Cortex of kidney (tissue), 1 donor: ENCODE measurements at places on chromosomes 5 and 9.

DNA sequence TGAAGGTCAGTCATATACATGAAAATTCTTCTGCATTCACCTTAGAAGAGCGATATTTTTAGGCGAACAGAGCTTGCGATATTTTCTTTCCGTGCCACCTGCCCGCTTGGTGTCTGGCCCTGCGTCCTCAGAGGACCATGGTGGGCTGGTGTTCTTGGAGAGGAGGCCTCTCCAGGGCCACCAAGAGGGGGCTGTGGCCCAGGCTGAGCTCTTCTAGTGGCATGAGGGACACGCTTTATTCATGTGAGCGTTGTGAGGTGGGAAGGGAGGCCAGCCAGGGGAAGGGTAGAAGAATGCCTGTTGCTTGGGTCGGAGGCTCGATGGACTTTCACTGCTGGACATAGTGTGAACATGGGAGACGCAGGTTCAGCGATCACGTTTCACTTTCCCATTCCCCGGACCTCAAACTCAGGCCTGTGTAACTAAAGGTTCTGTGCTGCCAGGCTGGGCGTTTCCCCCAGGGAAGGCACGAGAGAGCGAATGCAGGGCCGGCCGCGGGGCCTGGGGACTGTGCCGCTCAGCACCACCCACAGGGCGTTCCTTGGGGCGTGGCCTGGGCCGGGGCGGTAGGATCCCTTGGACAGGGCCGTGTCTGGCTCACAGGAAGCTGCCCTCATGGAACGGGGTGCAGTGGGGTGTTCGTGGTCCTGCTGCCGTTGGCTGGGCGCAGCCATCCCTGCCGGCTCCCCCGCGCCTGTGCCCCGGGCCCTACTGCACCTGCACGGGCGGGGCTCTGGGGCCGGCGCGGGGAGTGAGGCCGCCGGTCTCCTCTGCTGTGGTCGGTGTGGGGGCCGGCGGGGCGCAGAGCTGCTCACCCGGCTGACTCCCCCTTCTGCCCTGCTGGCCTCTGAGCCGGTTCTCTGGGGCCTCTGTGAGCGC is 40.7 kb upstream of the CLPTM1L start:
- DNase-seq, result no peak

GRCh38 chr9:69469136-69469535 is 144.1 kb downstream of the ENTREP1 start:
- no peak for DNase-seq

DNA sequence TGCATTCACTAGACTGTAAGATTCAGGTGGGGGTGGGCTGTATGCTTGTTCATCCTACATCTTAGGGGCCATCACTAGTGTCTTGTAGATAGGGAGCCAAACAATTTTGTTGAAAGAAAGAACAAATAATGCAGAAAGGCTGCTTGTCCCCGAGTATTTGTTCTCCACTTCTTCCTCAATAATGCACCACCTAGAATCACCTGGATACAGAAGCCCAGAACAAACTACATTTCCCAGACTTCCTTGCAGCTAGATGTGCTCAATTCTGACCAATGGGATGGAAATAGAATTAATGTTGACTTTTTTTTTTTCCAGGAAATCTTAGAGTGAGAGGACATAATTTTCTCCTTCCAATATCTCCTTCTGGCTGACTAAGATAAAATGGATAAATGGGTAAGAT is 38.9 kb upstream of the TNFSF8 start:
- DNase-seq, result no peak

- DNase-seq, result no peak
Observed at GRCh38 chr5:160694896-160695295, 157.1 kb downstream of the ATP10B start.

DNA sequence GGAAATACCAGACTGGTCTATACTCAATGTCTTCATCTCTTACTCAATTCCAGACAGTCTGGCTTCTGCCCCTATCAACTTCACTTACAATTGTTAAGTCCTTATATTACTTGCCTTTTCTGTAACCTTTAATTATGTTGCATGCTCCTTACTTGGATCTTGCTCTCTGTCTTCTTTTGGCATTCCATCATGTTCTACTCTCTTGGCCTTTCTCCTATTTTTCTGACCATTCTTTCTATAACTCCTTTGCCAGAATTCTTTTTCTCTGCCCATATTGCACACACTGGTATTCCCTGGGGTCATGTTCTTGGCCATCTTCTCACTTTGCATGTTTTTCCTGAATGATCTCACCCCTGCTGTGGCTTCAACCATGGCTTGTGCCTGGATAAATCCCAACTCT is 209.8 kb upstream of the ZNF462 start:
- DNase-seq, result no peak

DNA sequence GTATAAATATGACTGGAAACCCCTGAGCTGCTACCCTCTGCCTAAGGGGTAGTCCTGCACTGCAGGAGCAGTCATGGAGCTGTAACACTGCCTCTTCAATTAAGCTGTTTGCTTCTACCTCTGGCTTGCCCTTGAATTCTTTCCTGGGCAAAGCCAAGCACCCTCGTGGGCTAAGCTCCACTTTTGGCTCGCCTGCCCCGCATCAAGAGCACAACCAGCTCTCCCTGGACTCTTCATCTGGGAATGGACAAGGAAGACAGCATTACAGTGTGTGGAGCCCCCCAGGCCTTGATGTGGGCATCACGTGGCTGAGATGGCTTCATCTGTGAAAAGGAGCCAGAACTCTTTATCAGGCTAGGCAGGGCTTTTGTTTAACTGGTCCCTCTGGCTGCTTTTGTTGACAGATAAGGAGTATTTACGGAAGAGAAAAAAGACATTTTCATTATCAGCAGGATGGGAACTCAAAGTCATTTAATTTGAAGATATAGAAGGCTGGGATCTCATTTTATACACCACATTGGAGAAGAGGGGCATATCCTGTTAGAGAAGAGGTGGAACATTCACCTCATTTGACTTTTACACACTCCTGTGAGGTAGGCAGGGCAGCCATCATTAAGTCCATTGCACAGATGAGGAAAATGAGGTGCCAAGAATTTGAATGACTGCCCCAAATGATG is 137.8 kb downstream of the SEMA6A start:
- no peak for DNase-seq

DNA sequence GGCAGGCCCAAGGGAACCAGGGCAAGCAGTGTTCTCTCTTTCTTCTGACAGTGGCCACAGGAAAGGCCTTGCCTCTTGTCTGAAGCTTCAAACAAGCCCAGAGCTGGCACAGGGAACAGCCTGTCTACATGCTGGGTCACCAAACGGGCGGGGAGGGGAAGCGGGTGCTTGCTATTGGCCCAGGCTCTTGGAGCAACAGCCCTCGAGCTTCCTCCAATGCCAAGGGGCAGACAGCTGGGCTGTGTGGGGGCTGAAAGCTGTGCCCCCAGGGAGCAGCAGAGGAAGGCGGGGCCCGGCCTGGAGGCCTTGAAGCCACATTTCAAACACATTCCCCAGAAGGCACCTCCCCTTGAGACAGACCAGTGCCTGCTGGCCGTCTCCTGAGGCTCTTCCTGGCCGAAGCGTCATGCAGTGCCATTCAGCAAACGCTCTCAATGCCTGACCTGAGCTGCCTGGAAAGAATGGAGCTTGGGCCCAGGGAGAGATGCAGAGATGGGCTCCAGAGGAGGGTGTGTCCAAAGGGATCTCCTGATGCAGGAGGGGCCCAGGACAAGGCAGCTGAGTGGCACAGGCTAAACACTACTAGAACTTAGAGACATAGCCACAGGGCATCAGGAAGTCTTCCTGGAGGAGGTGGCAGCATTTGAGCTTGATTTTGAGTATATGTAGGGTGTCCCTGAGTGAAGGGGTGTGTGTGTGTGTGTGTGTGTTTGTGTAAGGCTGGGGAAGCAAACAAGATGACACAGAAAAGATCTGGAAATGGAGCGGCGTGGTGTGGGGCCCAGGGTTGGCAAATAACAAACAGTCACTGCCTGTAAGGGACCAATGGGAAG is 2.5 kb downstream of the FIBCD1 start:
- DNase-seq, result no peak

- no peak for DNase-seq
Observed at GRCh38 chr5:1545126-1545804, 21.5 kb upstream of the LPCAT1 start.

DNA sequence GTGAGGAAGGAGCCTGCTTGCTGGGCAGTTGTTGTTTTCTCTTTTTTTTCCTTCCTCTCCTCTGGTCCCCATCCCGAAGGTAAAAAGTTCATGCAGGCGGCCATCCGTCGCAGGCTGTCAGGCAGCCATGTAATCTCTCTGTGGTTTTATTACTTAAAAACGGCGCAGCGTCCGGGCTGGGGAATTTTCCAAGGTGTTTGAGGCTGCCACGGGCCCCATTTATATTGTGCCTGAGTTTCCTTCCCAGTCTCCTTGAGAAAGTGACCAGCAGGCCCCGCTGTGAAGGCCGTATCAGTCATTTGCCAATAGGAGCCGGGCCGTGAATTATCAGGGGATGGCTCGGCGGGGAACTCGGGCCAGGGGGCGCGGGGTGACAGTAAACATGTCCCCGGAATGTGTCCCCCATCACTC is 289.7 kb downstream of the PBX3 start:
- DNase-seq, result no peak

- no peak for DNase-seq
Observed at GRCh38 chr9:126676102-126676684, 62.5 kb downstream of the LMX1B start.

- DNase-seq, result no peak
Observed at GRCh38 chr5:111829701-111830100, 72.7 kb upstream of the NREP start.

GRCh38 chr9:3277200-3277599 is 248.6 kb downstream of the RFX3 start:
- DNase-seq, result no peak

DNA sequence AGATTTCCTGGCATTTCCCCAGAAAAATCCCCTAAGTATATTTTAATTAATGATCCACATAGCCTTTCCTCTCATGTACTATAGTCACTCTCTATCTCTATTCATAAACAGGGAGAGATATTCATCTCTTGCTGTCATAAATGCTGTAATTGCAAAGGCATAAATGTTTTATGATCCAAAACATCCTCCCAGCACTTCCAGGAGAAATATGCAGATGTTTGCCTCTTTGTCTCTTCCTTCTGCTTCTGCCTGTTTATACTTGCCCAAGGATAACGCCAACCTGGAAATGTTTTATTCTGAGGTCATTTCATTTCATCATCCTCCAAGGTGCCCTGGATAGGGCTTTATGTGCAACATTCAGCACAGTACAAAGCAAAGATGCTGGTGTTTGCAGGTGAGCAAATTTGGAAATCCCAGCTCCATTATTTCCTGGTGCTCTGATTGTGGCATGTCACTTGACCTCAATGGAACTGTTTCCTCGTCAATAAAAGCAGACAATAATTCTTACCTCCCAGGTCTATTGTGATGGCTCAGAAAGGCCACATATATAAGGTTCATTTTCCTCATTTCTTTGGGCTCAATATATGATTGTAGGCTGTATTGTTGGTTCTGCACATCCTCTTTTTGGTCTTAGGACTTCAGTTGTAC is 6.9 kb downstream of the TNFSF15 start:
- no peak for DNase-seq

DNA sequence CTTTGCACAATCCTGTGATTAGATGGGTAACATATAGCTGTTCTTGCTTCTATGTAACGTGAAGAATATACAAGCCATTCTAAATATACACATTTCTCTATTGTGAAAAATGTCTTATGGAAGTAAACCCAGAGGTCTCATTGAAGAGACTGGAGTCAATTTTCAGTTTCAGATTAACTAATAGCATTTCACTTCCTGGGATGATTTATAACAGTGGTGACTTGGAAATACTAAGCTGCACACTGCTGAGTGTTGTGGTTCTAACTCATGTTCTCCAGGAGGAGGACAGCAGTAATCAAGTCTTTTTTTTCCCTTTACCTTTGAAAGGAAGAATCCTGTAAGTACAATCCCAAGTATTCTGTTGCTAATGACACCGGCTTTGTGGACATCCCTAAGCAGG is 3.3 kb downstream of the CTSL start:
- no peak for DNase-seq

DNA sequence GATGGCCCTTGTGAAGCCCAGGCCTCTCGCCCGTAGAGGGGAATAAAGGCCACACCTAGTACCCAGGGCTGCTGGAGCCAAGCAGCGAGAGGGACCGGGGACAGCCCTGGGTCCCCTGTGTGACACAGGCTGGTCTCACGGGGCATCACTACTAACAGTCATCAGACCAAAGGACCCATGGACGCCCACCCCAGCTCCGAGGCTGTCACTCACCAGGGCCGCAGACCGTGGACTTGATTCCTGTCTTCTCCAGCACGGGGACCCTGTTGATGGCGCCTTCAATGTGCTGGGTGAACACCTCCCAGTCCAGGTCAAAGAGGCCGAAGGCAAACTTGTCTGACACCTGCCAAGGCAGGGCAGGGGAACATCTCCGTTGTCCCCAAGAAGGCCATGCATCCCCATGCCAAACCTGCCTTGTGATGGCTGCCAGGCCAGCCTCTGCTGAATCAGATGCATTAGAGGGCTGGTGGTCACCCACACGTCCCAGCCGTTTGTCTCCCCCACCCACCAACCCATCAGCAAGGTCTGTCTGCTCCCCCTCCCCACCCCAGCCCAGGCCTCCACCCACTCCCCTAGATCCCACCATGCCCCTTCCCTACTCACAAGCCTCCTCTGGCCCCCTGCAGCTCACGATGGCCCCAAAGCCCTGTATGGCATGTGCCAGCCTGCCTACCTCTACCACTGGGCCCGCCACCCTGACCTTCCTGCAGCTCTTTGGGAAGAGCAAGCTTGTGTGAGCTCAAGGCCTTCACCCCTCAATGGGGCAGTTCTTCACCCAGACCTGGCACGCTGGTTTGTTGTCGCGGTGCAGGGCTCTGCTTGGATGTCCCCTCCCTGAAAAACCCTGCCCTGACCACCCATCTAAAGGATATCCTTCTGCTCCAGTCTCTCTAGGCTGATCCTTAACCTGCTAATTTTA is 20.8 kb downstream of the SARDH start:
- no peak for DNase-seq

- DNase-seq, result no peak
Observed at GRCh38 chr9:95515272-95516113, 1.3 kb downstream of the PTCH1 start.

DNA sequence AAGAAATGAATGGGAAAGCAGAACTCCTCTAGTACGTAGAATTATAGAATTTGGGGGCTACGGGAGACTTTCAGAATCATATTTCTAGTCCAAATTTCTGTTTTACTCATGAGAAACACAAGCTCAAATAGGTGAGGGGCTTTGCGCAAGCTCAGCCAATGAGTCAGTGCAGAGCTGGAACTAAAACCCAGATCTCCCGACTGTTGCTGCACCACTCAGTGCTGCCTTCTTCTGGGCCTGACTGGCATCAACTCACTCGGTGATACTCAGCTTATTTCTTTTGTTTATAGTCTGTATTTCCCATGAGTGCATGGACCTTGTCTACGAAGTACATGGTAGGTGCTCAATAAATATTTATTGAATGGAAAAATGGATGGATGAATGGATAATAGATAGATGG is 280.2 kb downstream of the CDK5RAP2 start:
- no peak for DNase-seq

DNA sequence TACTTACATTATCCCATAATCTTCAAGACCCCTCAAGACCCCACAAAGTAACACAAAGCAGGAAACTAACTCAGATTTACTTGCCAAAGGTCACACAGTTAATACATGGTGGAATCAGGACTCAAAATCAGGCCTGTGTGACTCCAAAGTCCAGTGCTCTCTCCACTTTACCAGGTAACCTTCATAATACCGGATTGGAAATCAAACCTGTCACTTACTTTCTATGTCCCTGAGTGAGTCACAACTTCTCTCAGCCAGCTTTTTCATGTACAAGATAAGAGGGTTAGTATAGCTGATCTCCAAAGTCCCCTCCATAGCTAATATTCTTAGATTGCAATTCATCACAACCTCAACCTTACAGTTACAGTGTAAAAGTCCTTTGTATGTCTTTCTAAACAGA is 17.1 kb downstream of the STRBP start:
- DNase-seq, result no peak
